ENCODE measurements at places on chromosomes 6 and 20.
A peak's percentile ranks its signal among the peaks of the same experiment; 100 is the strongest.

DNA sequence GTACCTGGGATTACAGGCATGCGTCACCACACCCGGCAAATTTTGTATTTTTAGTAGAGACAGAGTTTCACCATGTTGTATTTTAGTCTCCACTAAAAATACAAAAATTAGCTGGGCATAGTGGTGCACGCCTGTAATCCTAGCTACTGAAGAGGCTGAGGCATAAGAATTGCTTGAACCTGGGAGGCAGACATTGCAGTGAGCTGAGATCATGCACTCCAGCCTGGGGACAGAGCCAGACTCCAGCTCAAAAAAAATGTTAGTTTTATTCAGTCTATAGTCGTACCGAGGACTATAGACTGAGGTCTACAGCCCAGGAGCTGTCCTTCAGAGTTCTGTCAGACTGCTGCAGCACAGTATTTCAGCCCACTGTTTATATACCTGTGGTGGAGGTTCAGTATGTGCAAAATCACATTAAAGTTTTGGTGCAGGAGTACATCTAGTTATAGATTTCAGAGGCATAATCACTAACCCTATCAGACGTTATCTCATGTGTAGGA, 3.6 kb upstream of the CASP8AP2 start:
- no peak for DNase-seq

- no peak for DNase-seq
These were observed 98.5 kb downstream of the HIVEP2 start for GRCh38 chr6:142846459-142846831.

GRCh38 chr20:39538317-39538716, 576.2 kb downstream of the DHX35 start:
- DNase-seq = no peak

GRCh38 chr6:153131037-153131981, at the start of gene RGS17:
Gene RGS17, minus strand, starts transcription at chr6:153131282. Its CDS starts 87,264 bp downstream, at chr6:153044018.
- DNase-seq = peak; percentile 25

DNA sequence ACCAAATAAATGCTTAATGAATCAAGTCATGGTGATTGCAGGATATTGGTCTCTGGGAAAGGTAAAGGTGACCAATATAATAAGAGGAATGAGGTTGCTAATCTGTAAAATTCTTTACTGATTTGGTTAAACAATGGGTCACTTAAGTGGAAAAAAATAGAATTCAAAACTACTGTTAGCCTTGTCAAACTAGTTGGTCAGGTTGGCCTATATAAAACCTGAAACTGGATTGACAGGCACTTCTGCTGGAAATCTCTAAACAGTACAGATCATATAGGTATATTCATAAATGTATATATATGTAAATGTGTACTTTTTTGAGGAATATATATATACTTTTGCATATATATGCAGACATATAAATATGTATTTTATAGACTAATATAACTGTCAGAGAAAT, 19.7 kb downstream of the PLCB4 start:
- DNase-seq = no peak

DNA sequence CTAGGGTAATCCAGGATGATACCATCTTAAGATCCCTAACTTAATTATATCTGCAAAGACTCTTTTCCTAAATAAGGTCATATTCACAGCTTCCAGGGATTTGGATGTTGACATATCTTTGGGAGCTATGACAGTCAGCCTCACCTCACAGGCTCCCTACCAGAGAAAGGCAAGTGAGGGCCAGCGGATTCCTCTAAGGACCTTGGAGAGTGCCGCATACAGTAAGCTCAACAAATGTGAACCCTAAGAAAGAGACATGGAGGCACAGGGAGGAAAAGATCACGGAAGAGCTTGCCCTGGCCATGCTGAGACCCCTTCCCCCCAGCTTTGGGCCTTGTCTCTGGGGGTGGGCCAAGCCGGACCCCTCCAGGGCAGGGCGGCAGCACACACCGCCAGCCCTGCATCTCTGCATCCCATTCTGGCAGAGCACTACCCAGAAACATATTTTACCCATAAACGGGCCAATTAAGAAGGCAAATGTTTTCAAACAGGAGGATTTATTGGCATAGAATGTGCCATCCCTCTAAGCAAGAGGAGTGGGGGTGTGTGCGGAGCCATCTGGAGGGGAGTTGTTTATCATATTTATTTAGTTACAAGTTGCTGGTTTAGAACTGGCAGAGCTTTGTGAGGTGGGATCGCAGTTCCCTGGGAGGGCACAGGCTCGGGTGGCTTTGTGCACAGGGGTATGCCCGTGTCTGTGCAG, 55.4 kb downstream of the CHMP4B start:
- no peak for DNase-seq

DNA sequence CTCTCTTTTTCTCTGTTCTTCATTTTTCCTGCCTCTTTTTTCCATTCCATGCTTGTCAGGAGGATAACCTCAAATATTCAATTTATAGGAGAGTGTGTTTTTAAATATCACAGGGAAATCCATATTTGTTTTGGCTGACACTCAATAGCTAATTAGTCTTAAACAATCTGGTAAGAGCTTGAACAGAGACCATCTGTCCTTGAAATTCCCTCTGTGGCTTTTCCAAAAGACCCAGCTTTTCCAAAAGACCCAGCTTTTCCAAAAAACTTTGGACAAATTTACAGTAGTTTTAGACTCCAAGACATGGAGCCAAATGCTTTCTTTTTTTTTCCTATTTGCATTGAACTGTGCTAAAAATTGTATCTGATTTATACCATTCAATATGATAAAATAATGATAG, 127.4 kb upstream of the FAM83B start:
- DNase-seq = no peak

DNA sequence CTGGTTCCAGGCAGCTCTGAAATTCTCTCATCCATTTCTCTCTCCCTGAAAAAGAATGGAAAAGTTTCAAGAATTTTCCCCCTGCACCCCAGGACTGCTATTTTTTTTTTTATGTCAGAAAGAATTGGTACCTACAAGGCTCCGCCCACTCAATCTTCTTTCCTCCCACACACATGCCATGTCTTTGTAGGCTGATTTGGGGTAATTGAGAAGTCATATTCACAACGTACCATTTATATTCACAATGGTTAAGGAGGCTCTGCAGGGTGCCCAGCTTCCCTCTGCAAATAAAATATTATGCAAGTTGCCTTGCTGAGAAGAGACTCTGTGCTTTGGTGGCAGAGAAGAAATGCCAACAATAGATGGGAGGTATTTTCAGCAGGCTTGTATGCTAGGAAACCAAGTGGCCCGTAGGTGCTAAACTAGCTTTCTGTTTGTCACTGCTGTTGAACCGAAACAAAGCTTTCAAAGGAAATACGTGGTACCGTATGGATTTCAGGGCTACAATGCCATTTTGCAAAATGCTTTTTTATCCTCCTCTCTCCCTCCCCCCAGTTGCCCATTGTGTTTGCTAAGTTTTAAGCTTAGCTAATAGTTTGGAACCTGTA, 150.0 kb downstream of the PHACTR1 start:
- DNase-seq = no peak

DNA sequence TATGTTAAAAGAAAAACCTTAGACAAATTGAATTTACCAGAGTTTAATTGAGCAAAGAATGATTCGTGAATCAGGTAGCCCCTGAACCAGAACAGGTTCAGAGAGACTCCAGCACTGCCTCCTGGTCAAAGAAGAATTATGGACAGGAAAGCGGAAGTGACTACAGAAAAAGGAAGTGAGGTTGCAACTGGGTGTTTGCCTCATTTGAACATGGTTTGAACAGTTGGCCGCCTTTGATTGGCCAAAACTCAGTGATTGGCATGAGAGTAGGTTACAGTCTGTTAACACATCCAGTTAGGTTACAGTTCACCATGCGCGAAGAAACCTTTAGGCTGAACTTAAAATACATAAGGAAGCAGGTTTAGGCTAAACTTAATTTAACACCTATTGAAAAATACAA, 248.8 kb downstream of the TFAP2A start:
- no peak for DNase-seq

DNA sequence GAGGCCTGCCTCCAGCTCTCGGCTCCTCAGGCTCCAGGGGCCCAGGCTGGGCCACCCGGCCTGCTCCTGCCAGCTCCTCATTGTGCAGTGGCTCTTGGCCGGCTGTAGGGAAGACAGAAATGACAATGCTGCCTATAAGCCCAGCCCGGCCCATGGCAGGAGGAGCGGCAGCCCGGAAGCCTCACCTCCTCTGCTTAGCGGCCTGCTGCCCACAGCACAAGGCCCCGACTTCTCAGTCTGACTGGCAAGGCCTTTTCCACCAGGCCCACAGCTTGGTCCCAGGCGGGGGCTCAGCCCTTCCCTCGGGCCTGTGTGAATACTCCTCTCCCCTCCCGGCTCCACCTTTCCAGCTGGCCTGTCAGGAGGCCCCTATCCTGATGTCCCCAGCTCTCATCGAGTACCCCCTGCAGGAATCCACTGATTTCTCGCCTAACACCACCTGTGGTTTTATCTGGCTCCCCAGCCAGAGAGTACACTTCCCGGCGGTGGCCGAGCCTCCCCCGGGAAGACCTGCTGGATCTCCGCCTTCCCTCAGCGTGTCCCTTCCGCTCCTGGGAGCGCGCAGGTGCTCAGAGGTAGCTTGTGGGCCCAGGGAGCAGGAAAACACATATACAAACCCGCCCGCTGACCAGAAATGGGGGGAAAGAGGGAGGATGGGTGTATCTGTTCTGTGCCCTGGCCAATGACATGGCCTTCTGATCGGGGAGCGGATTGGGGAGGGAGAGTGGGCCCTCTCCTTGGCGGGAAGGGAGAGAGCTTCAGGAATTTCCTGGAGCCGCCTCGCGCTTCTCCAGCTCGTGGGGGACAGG, 963 bp downstream of the DDRGK1 start:
- peak; percentile 38 for DNase-seq

DNA sequence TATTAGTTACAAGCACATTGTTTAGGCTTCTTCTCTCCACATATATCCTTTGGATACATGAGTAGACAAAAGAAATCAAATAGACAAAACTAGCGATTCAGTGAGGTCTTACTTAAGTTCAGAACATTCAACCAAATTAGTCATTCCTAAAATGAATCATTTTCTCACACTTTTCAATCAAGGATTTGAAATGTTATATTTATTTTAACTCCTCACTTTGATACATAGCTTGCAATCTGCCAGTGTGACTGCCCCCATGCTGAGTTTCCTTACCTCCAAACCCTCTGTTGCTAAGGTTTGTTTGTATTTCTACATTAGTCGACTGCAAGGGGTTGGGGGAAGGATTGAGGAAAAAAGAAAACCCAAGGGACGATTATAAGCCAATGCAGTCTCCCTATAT, 3.5 kb upstream of the MOXD1 start:
- DNase-seq = no peak

- no peak for DNase-seq
These were observed 31.0 kb upstream of the ZNFX1 start for GRCh38 chr20:49308875-49309274.

DNA sequence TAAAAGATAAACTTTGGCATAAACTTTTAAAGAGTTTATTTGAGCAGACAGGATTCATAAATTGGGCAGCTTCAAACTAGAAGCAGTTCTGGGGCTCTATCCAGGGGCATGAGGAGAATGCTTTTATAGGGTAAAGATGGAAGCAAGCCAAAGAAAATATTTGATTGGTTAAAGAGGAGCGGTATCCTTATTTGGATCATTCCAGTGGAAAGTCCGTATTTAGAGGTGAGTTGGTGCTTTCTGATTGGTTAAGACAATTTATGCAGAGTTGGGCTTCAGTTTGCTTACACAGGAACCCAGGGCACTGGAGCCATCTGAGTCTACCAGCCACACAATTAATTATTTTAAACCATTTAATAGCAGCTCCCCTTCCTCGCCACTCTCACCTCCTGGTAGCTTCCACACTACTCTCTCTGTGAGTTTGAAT, 37.9 kb upstream of the RNF217 start:
- no peak for DNase-seq

DNA sequence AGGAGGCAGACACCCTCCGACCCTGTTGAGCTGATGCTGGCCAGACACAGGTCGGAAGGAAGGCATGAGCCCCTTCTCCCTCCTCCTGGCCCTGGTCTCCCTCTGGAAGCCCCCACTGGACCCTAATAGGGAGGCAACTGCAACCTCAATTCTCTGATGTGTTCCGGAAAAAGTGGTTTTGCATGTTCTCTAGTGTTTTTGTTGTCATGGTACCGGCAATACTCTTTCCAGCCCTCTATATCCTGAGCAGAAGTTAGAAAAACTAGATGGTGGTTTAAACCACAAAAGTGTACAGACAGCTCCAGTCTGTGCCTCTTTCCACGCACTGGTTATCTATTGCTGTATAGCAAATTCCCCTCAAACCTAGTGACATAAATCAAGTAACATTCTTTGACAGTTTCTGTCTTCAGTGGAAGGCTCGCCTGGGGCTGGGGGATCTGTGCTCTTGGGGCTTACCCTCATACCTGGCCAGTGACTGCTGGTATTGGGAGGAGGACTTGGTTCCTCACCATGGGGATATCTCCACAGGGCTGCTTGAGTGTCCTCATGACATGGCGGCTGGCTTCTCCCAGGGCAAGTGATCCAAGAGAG, 37.0 kb downstream of the SYTL3 start:
- peak; percentile 29 for DNase-seq

DNA sequence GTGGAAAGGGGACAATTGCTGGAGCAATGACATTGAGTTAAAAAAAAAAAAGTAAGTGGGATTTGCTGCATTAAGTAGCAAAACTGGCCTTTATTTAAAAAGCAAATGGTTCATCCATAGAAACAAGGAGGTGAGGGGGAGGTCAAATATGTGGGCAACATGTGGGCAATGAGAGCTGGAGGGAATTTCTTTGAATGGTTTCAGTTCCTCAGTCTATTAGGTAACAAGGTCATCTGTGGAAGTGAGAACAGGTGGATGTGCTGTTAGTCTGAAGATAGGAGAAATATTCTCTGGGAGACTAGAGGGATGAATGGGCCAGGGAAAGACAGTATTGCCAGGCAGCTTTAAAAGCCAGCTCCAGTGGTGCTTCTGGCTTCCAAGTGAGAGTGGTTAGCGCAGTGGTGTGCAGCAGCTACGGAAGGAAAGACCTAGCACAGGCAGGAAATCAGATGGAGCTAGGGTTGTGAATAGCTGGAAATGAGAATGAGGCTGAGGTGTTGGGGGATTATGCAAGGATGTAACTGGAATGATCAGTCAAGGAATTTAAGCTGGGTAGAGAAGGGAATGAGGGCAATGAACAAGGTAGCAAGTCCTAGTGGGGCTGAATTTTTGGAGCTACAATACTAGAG, 727.6 kb downstream of the PTPRT start:
- DNase-seq = no peak

GRCh38 chr6:74971633-74972032, 234.2 kb downstream of the COL12A1 start:
- DNase-seq = no peak

GRCh38 chr20:2237059-2237458, 58.7 kb upstream of the TGM3 start:
- DNase-seq = no peak

DNA sequence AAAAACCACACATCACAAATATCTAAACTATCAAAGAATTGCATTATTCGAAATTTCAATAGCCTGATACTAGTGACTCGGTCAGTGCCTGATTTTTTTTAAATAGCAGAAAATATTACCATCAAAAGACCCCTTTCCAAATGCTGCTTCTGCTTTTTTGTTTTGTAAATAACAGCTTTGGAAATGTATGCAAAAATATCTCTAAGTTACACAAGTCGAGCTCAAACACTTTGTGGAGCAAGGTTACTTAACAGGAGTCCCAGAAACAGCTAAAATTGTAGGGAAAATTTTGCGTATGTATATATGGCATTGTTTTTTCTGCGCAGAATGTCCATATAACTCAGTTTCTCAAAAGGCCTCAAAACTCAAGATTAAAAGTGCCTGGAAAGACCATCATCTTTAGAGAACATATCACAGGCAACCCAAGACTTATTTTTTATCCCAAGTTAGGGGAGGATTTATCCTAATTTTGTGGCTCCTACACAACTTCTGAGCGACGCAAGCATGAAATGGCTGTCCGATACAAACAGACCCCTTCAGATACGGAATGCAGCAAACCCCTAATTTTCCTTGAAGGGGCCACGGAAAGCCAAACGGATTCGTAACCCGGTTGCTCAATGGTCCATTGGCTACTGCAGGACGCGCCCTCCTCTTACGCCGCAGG, 1.3 kb downstream of the CEP85L start:
- no peak for DNase-seq

All from stimulated activated CD4-positive, alpha-beta T cell treated with anti-CD3 and anti-CD28 coated beads, Interleukin-2, amount 100 ng/mL, for 24 hours (primary cell).